NCI-H2171 (cell line): ENCODE measurements at places on chromosomes 7 and 10.

GRCh38 chr10:73253225-73253555 lies 746 bp upstream of the MRPS16 start:
- no peak for DNase-seq

DNA sequence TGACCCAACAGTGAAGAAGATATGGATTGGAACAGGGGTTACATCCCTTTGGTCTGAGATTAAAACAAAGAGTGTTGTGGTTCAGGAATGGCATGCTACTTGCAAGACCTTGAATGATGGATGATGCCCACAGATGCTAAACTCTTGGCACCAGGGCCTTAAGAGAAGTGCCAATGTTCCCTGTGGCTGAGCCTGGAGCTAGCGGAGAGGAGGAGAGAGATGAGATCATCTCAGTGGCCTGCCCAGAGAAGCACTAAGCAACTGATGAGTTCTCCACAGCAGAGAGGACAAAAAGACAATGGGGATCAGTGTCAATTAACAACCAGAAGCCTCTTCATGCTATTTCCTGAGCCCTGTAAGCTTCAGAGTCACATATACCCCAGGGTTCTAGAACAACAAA lies 97.8 kb downstream of the ELAPOR2 start:
- no peak for DNase-seq

GRCh38 chr7:977326-978048 lies 2.1 kb upstream of the COX19 start:
- no peak for DNase-seq

- DNase-seq = no peak
These were observed 104.9 kb upstream of the YAE1 start for GRCh38 chr7:39461263-39461820.

DNA sequence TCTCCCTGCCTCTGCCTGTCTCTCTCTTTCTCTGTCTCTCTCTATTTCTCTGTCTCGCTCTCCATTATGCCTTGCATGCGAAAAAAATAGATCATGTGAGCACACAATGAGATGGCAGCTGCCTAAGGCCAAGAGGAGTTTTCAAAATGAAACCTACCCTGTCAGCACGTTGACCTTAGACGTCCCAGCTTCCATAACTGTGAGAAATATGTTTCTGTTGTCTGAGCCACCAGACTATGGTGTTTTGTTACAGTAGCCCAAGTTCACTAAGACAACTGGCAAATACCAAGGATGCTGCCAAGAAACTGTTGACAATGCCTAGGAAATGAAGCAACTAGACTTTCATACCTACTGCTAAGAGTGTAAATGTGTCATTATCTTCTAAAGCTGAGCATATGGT lies 70.6 kb upstream of the PLXDC2 start:
- DNase-seq = no peak

DNA sequence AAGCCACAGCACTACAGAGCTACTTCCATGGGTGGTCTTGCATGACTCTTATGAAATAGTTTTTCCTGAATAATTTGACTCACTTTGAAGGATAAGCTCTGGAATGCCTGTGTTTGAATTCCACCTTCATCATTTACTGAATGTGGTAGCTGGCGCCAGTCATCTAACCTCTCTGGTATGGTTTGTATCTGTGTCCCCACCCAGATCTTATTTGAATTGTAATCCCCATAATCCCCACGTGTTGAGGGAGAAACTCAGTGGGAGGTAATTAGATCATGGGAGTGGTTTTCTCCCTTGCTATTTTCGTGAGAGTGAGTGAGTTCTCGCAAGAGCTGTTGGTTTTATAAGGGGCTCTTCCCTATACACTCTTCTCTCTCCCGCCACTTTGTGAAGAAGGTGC lies 11.2 kb upstream of the SLC13A1 start:
- DNase-seq = no peak

- DNase-seq = no peak
These were observed 170.0 kb downstream of the TPK1 start for GRCh38 chr7:144665689-144666381.

GRCh38 chr10:120105492-120105891 lies 213.0 kb downstream of the SEC23IP start:
- DNase-seq = no peak

DNA sequence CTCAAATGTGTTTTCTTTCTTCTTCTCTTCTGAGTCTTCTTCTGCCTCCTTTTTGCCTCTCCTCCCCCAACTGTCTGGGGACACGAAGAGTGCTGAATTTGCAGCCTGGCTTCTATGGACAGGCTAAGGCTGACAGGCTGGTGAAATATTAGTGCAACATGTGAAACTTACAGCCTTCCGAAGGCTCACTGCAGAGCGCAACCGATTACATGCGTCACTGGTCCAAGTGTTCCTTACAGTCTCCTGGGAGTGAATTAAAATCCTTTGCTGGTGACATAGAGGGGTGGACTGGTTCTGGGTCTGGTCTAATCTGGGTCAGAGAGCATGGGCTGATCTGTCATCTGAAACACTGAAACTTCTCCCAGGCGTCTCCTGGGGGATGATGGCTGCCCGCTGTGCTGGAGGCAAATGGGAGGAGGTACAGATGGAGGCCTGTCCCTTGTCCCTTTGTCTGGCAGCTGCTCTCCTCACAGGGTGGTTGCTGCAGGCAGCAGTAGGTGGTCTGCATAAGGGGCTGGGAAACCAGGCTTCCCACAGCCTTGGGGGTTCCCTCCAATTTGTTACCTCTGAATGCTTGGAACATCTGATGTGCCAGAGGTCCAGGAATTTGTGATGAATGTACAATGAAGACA lies 143.8 kb upstream of the BMPER start:
- DNase-seq = peak; percentile 25

DNA sequence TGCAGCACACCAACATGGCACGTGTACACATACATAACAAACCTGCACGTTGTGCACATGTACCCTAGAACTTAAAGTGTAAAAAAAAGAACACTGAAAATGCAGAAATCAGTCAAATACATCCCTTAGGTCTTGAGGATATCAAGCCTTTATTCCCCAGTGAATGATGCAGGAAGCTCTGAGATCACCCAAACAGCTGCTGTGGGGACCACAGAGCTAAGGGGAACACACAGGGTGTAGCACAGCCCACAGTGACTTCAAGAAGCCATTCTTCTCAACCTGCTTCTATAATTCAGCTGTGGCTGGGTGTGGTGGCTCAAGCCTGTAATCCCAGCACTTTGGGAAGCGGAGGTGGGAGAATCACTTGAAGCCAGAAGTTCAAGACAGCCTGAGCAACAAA lies 314.9 kb downstream of the CALN1 start:
- no peak for DNase-seq

DNA sequence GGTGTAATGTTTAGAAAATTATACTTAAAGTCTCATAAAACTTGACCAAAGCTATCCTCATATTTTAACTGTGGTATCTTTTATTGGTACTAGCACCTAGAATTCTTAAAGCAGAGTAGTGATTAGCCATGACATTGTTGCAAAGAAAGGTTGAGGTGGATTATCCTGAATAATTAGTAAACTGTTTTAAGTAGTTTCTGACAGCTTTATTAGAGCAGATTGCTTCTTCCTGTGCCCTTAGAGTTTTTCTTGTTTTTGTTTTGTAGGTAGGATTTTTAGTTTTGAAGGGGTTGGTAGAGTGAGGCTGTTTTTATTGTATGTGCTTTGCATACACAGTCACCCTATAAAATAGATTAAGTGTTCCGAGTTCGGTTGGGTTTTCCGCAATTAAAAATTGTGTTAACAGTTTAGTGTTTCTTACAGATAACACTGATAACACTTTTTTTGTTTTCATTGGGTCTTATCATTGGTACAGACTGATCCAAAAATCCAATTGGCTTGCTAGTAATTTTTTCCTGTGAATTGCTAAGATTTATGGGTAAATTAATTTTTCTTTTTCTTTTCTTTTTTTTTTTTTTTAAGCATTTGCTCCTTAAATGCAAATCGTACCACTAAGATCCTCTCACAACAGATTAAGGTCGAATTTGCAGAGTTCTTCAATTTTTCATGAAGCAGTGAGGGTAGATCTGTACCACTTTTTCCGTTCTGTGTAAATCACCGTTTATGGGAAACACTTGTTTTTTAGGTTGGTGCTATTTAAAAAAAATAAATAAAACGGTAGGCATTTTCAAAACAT lies 2.1 kb upstream of the PBLD start:
- DNase-seq = no peak

GRCh38 chr7:81903115-81903514 lies 133.3 kb upstream of the HGF start:
- DNase-seq = no peak
